ENCODE measurements at places on chromosomes 6 and 20.
A peak's percentile ranks its signal among the peaks of the same experiment; 100 is the strongest.

GRCh38 chr6:28880519-28880893 is 43.3 kb downstream of the TRIM27 start:
- no peak for DNase-seq

GRCh38 chr20:4091490-4092479 is 76.4 kb upstream of the RNF24 start:
- DNase-seq = peak; percentile 66

- no peak for DNase-seq
Observed at GRCh38 chr6:119234457-119234856, 115.1 kb downstream of the MAN1A1 start.

DNA sequence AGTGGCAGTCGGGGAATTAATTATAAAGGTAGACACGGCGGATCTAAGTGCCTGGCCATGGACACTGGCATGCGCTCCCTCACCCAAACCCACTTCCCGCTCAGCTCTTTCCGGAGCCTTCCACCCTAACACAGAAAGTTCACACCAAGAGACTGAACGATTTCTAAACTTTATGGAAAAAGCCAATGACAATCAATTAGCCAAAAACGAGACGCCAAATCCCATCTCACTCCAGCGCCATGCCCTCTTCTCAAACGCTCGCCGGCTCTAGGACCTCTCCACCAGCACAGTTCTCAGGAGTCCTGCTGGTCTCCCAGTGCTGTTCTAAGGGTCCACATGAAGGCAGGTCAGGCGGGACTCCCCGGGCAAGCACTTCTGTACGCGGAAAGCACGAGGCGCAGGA is 641 bp downstream of the SF3B5 start:
- DNase-seq = no peak

- DNase-seq = no peak
Observed at GRCh38 chr6:170555305-170555704, 1.1 kb downstream of the TBP start.

DNA sequence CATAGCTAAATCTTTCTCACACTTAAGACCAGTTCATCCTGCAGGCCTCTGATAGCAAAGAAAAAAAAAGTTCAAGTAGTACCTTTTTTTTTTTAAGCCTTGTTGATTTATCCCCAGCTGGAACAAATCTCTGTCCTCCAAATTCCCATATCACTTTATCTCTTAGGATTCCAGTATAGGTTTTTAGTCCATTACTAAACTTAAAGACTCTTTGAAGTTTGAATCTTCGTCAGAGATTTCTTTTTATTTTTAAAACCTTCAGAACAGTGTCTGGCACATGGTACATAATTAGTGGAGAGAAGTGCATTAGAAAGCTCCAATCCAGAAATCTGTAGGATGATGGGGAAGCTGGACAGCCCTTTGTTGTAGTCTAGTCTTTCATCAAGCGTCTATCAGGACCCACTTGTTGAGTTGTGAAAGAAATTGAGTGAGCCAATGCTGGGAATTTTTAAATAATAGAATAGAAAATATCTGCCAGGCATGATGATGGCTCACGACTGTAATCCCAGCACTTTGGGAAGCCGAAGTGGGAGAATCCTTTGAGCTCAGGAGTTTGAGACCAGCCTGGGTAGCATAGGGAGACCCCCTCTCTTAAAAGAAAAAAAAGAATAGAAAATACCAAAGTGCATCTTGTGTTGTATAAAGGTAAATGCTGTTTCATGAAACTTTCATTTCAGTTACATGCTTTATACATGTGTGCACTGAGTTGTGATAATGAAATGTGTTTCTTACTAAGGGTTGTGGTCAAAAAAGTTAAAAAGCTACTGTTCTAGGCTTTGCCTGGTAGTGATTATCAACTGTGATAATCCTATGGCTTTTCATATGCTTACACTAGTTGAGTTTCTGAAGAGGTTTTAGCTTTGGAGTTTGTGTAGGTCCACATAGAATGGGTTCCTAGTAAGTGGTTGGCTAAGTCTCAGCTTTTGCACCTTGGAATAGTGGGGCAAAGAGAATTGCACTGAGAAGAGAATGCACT is 3.2 kb downstream of the NFYA start:
- DNase-seq = no peak

- DNase-seq = no peak
Observed at GRCh38 chr6:97322226-97322625, 39.2 kb upstream of the MMS22L start.

DNA sequence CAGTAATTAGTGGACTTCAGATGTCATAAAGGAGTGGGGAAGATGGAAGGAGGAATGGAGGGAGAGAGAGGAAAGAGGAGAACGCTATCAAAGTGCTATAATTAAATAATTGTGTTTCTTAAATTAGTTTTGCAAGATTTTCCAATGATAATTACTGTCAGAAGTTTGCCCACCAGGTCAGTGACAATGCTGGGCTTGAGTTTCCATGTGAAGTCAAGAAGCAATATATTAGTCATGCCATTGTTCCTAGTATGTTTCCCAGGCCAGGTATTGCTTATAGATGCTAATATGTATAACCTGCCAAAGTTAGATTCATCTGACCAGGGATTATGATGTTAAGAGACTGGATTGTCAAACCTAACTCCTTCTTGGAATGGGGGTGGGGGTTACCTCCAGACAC is 131.9 kb downstream of the GJA10 start:
- DNase-seq = no peak

- no peak for DNase-seq
Observed at GRCh38 chr20:45117581-45117980, 2.6 kb upstream of the WFDC5 start.

- peak; percentile 85 for DNase-seq
Observed at GRCh38 chr6:161079566-161080262, 88.1 kb downstream of the MAP3K4 start.

GRCh38 chr6:15426395-15426794 is 180.5 kb downstream of the JARID2 start:
- DNase-seq = no peak

- DNase-seq = peak; percentile 16
Observed at GRCh38 chr6:61887423-61887822, 398.6 kb downstream of the KHDRBS2 start.

GRCh38 chr6:54716010-54716409 is 130.6 kb upstream of the FAM83B start:
- no peak for DNase-seq

GRCh38 chr6:20188630-20189075 is 23.6 kb downstream of the MBOAT1 start:
- DNase-seq = peak; percentile 32

DNA sequence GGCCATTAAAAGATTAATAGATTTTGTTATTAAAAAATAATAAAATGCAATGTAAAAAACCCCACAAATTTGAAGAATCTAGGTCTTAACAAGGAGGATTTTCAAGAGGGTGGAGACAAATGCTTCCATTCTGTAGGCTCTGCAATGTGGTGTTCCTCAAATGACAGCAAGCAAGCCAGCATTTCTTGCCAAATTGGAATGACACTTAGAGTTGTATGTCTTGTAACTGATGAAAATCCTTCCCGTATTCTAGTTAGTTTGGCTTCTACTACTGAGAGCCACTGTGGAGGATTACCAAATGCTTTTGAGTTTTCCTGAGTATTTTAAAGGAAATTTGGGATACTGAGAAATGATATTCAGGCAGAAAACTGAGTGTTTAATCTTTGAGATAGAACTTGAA is 1225.5 kb upstream of the CITED2 start:
- no peak for DNase-seq

- no peak for DNase-seq
Observed at GRCh38 chr6:113488812-113489685, 368.1 kb upstream of the MARCKS start.

DNA sequence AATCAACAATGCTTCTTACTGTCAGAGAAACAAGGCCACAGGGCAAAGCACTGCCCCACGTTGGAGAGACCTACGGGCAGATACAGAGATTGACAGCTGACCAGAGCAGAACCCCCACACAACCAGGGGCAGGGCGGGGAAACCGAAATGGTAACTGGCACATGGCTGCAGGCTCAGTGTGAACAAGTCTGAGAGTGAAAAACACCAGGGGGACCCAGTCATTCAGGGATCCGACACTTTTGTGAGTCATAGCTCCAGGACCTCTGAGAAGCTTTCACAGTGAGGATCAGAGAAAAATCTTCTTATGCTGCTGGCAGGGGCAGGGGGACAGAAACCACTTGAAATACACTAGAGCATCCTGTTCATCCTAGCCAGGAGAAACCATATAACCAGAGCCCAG is 254.2 kb downstream of the C6orf118 start:
- DNase-seq = peak; percentile 60

DNA sequence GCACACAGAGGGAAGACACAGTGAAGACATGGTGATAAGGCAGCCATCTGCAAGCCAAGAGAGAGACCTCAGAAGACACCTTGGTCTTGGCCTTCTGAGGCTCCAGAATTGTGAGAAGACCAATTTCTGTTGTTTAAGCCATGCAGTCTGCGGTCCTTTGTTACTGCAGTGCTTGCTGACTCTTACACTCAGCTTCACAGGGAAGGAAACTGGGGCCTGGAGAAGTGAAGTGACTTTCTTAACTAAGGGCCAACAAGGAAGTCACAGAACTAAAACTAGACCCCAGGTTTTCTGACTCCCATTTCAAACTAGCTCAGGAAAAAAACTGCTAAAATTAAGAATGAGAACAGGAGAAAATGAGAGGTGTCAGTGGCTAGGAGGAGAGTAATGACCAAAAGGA is 74.3 kb downstream of the TNFRSF21 start:
- no peak for DNase-seq

DNA sequence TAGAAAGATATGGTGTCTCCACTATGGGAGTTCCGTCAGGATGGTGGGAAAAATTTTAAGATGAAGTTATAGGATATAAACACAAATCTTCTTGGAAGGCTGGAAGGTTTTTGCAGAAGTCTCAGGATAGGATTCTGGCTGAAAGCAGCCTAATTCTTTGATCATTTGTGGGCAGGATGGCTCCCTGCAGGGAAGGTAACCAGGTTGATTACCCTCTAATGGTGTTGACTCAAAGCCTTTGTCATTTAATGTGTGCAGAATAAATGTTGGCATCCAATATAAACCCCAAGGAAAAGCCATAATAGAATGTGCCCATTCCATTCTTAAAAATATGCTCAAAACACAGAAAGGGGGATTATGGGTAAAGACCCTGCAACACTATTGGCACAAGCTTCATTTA is 204.3 kb downstream of the EPM2A start:
- DNase-seq = no peak

- no peak for DNase-seq
Observed at GRCh38 chr6:13613029-13613594, 2.0 kb upstream of the NOL7 start.

GRCh38 chr6:18183766-18184165 is 28.5 kb downstream of the KDM1B start:
- DNase-seq = peak; percentile 46

DNA sequence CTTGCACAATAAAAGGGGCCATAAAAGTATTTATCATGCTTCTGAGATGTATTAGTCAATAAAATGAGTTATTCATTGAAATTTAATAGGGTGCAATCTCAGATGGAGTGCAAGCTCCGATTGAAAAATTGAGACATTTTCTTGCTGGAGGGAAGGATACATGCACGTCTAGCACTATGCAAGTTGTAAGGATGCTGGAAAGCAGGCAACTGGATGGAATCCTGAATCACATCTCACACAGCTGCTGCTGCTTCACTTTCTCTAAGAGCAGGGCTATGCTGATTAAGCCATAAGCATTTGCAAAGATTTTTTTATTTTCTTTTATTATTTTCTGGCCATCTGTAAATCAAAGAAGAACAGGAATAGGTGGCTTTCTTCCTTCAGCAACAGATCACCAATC is 308.8 kb upstream of the EPHA7 start:
- DNase-seq = no peak

DNA sequence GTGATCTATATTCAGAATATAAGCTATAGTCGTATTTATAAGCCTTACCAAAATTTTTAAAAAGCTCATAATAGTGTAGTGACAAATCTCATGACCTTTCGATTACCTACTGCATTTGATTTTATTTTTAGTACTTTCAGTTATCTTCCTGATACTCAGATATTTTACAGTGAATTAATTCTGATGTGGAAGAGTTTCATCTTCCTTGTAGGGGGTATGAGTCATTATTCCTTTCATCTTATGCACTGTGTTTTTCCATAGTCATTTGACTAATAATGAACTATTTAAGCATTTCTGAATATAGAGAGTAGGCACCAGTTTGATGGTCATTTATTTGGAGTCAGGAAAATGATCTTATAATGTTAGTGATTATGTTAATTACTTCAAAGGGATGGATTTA is 36.4 kb downstream of the HDGFL1 start:
- no peak for DNase-seq

GRCh38 chr6:20541382-20541781 is 7.1 kb downstream of the CDKAL1 start:
- DNase-seq = no peak

- DNase-seq = no peak
Observed at GRCh38 chr20:62955519-62956386, 3.2 kb downstream of the SLC17A9 start.

- peak; percentile 89 for DNase-seq
Observed at GRCh38 chr6:165573671-165574070, 89.4 kb downstream of the PDE10A start.

DNA sequence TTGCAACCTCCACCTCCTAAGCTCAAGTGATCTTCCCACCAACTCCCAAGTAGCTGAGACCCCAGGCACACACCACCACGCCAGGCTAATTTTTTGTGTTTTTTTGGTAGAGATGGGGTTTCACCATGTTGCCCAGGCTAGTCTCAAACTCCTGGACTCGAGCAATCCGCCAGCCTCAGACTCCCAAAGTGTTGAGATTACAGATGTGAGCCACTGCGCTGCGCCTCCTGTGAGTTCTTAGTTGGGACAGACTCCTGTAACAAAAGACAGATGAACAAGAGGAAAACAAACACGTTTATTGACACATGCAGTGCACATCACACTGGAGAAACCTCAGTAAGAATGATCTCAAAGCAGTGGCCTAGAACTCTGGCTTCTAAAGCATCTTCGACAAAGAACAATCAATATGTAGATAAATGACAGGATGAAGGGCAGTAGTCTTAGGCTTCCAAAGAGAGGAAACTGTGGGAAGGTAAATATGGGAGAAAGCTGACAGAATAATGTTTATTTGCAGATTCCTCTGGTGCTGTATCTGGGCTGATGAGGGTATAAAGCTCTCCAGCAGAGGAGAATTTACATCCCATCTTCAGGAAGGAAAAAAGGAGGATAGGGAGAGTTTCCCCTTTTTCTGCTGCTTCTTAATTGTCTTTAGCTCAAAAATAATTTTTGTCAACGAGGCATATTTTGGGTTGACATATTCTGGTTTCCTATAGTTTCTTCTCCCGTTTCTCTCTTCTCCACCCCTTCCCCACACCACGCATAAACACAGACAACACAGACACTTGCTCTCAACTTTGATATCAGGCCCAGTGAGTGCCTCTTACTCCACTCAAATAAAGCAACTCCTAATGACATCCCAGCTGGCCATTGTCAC is 84.7 kb upstream of the TNFAIP3 start:
- no peak for DNase-seq

- peak; percentile 5 for DNase-seq
Observed at GRCh38 chr6:146803601-146804000, 204.8 kb downstream of the ADGB start.

GRCh38 chr6:156269751-156270369 is 507.3 kb upstream of the ARID1B start:
- DNase-seq = no peak

- no peak for DNase-seq
Observed at GRCh38 chr6:44649365-44650025, 262.0 kb downstream of the CDC5L start.

GRCh38 chr20:49529470-49529869 is 38.5 kb downstream of the PTGIS start:
- no peak for DNase-seq

Measured in astrocyte of the hippocampus (primary cell).